ENCODE measurements at places on chromosomes 2 and 18. TPM values are rescaled to one million over a fixed set of nuclear protein-coding genes. Genes with fewer than 3 reads are reported as not detected.

CDCA7 gene
- total RNA-seq, result 116 TPM

CRIM1 gene
- total RNA-seq, result 19.0 TPM

NT5DC4 gene
- total RNA-seq, result not detected

PIEZO2 gene
- not detected for total RNA-seq

GRCh38 chr2:16520891-16521290 lies 144.7 kb downstream of the CYRIA start:
- no peak for DNase-seq

- DNase-seq, result no peak
Measured at GRCh38 chr2:195813421-195813820, 156.4 kb downstream of the SLC39A10 start.

DNA sequence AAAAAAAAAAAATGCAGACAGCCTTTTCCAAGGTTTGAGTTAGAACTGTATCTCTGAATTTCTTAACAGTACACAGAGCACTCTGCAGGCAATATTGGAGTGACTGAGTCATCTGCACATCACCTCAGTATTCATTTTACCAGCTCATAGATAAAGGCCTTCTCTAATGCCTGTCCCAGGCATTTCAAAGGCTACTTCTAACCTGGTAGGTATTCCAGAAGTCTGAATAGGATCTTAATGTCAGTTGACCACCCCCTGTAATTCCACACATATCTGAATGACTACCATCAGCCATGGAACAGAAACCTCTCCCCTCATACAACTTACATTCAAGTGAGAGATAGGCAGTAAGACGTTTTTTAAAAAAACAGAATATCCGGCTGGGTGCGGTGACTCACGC lies 9.0 kb downstream of the METTL21A start:
- no peak for DNase-seq

- no peak for DNase-seq
Measured at GRCh38 chr2:30371772-30372373, 75.2 kb upstream of the LCLAT1 start.

All from activated CD4-positive, alpha-beta T cell treated with anti-CD3 and anti-CD28 coated beads, Interleukin-2, amount 10 ng/mL, durations not matched to agents 24 days and 14 days (primary cell).